ENCODE measurements at places on chromosomes 4 and X. TPM values are rescaled to one million over a fixed set of nuclear protein-coding genes. Genes with fewer than 3 reads are reported as not detected.

Gene EPGN
- not detected for total RNA-seq

Gene HTN1
- not detected for total RNA-seq

Gene TXK
- total RNA-seq: 0.67 TPM

Gene LRP2BP
- 0.63 TPM for total RNA-seq

Gene HELT
- not detected for total RNA-seq

Gene NAA11
- total RNA-seq: not detected

Gene UBE2A
- total RNA-seq: 44.0 TPM

Gene POU3F4
- total RNA-seq: 0.03 TPM

Data from cardiac muscle cell (in vitro differentiated cells and primary cell).